ENCODE measurements at places on chromosomes 6 and 20. TPM values are rescaled to one million over a fixed set of nuclear protein-coding genes. Genes with fewer than 3 reads are reported as not detected.

The HCRTR2 gene
- total RNA-seq = not detected

The AP5S1 gene
- total RNA-seq = 20.7 TPM

The LPA gene
- 1.1 TPM for total RNA-seq

The PHF3 gene
- total RNA-seq = 137 TPM

The GSTA3 gene
- 3.0 TPM for total RNA-seq

The ENPP1 gene
- total RNA-seq = 7.3 TPM

The ALDH5A1 gene
- 12.8 TPM for total RNA-seq

The SAMD3 gene
- total RNA-seq = 5.9 TPM

The RAB32 gene
- total RNA-seq = 30.0 TPM

The HUS1B gene
- total RNA-seq = 1.2 TPM

The DEFB132 gene
- not detected for total RNA-seq

The SENP6 gene
- 83.5 TPM for total RNA-seq

- DNase-seq = no peak
Measured at GRCh38 chr6:85360794-85361642, 88.9 kb upstream of the NT5E start.

- no peak for DNase-seq
Measured at GRCh38 chr6:53358440-53359094, 9.8 kb upstream of the ELOVL5 start.

- peak; percentile 68 for DNase-seq
Measured at GRCh38 chr6:36546308-36546919, 865 bp downstream of the STK38 start.

- DNase-seq = no peak
Measured at GRCh38 chr6:39926668-39927067, 7.6 kb downstream of the MOCS1 start.

DNA sequence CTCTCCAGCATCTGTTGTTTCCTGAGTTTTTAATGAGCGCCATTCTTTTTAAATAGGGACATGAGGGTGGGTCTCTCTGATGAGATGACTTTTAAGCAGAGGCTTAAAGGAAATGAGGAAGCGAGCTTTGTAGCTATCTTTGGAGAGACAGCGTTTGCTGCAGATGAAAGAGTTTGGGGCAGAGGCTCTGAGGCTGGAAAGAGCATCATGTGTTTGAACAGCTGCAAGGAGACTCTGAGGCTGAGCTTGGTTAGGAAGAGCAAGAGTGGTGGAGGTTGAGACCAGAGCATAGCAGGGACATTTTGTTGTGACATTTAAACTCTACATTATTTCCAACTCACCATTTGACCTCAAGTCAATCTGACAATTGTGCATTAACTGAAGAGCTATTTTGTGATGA is 38.3 kb upstream of the TMX4 start:
- DNase-seq = no peak

- DNase-seq = peak; percentile 82
Measured at GRCh38 chr20:5504061-5504739, 187.4 kb upstream of the PROKR2 start.

DNA sequence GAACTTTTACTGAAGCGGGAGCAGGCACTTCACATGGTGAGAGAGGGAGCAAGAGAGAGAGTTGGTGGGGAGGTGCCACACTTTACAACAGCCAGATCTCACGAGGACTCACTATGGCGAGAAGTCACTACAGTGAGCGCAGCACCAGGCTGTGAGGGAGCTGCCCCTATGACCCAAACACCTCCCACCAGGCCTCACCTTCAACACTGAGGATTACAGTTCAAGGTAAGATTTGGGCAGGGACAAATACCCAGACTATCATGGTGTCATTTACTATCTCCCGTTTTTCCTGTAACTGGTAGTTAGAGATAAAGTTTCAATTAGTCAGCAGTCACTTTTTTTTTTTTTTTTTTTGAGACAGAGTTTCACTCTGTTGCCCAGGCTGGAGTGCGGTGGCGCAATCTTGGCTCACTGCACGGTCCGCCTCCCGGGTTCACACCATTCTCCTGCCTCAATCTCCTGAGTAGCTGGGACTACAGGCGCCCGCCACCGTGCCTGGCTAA is 7.8 kb downstream of the RBCK1 start:
- no peak for DNase-seq

- DNase-seq = no peak
Measured at GRCh38 chr6:4451718-4452117, 316.3 kb upstream of the ECI2 start.

DNA sequence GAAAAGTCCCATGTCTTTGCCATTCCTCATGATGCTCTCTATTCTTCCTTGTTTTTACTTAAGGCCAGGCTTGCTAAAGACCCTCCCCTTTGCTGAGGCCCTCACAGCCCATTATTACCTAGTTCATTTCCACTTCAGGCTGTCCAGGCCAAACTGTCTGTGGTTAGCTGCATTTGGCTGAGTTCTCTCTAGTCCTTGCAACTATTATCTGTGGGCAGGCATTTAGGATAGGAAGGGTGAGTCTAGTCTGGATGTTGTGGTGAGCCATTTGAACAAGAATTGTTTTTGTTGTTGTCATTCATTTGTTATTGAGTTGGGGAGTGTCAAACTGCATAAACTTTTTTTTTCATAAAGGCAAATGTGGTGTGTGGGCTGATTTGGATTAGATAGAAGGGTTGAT is 182.4 kb downstream of the CD109 start:
- no peak for DNase-seq

GRCh38 chr20:2460752-2461424 is 9.7 kb downstream of the SNRPB start:
- DNase-seq = no peak

DNA sequence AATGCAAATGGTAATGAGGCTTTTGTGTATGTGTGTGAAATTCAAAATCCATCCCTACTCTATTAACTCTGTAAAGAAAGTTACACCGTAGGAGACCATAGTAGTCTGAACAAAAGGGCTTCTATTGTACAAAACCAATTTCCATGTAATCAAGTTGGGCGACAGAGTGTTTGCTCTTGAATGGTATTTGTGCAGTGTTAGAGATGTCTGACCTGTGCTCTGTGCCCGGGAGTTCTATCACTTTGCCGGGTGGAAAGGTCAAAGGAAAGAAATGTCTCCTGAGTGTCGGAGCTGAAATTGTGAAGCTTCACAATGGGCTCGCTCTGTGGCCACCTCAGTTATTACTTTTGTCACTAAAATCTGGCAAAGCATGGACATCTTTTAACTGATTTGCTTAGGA is 312.0 kb downstream of the SAMD5 start:
- DNase-seq = no peak

- peak; percentile 9 for DNase-seq
Measured at GRCh38 chr20:25281541-25281991, 33.7 kb downstream of the PYGB start.

- peak; percentile 29 for DNase-seq
Measured at GRCh38 chr20:10655720-10656669, 17.8 kb downstream of the JAG1 start.

GRCh38 chr6:25173951-25174474 is 105.2 kb upstream of the CARMIL1 start:
- DNase-seq = no peak

GRCh38 chr6:47905717-47906116 is 123.9 kb downstream of the OPN5 start:
- DNase-seq = no peak

GRCh38 chr6:5950361-5950785 is 56.4 kb downstream of the NRN1 start:
- DNase-seq = no peak

GRCh38 chr6:45422503-45423110 is 44.9 kb upstream of the SUPT3H start:
- peak; percentile 61 for DNase-seq

GRCh38 chr20:50565871-50566270 is 55.7 kb downstream of the PTPN1 start:
- DNase-seq = no peak
